ENCODE measurements at places on chromosomes 7 and 10.

- no peak for DNase-seq
Measured at GRCh38 chr7:30630986-30631385, 36.3 kb downstream of the GARS1 start.

- DNase-seq, result no peak
Measured at GRCh38 chr10:97538411-97538810, 34.2 kb upstream of the ANKRD2 start.

DNA sequence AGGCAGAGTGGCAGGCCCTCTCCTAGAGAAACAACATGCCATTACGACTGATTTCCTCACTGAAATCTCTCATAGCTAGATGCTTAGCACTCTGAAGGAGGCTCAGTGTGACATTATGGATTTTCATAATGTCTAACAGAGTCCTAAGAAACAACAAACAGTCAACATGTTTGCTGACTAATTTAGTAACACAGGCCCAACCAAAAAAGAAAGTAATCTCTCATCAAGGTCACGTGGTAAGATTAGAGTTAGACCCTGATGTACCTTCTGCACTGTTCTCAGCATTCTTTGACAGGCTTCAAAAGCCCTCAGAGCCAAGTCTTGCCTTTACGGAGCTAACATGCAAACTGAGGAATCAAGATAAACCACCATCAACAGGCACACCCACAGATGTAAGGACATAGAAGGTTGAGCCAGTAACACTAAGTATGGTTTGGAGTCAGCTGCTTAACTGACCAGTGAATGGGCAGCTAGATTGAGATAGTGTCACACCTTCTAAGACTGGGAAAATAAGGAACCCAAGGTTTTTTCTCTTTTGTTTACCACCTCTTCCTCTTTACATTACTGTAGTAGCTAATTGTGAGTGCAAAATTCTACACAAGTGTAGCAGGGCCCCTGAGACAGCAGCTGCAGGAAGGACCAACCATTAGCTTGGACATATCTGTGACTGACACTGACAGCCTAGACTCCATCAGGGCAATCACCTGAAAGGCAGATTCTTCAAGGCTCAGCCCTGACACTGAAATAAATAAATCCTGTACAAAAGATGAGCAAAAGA is 15.3 kb upstream of the KCNIP2 start:
- DNase-seq, result no peak

- DNase-seq, result no peak
Measured at GRCh38 chr10:90945491-90946070, 24.7 kb upstream of the ANKRD1 start.

DNA sequence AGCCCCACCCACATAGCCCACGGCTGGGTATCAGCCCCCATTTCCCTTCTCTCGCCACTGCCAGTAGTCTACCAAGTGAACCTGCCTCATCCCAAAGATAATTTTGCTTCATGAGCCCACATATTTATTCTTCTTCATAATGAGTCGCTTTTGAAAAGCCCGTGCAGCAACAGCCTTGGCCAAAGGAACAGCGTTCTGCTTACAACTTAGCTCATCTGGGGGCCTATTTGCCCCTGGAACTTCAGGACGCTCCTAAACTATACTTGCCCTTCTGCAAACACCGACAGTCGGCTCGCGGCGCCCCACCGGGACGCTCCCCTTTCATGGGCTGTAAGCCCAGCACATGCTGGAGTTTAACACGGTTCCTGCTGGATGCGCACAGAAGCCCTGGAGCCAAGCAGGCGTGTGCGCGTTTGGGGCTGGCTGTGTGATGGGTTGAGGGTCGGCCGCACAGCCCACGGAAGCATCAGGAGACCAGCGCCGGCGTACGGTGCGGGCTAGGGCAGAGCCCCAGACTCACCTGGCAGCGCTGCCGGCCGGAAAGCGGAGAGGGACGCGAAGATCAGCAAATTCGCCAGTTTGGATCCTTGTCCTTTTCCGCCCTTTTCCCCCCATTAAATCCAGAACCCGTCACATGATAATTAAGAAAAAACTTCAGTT is 370 bp downstream of the TMEM60 start:
- DNase-seq, result no peak

- DNase-seq, result no peak
Measured at GRCh38 chr10:78575400-78575799, 493.4 kb upstream of the ZMIZ1 start.

DNA sequence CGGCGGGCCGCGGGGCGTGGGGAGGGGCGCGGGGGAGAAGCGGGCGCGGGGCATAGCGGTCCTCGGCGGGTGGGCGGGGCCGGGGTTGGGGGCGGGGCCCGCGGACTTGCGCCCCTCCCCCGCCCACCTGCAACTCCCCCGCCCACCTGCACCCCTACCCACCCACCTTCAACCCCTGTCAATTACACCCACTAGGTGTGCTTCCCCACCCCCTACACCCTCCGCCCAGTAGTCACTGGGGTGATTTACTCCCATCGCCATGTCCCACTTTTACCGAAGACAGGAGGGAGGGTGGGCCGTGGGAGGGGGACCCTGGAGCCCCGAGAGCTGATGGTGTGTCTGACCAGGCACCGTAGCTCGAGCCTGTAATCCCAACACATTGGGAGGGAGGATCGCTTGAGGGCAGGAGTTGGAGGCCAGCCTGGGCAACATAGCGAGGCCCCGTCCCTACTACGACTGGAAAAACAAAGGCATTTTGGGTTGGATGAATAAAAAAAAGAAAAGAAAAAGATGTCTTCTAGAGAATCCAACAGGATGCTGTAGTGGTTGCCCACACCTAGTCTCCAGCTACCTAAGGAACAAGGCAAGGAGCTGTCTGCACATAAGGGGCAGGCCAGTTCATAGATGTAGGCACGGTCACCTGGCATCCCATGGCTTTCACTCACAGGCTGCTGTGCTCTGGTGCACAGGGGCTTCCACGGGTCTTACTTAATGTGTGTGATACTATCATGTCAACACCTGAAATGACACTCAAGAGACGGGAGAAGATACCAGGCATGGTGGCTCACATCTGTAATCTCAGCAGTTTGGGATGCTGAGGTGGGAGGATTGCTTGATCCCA is 761 bp downstream of the KCTD7 start:
- no peak for DNase-seq

DNA sequence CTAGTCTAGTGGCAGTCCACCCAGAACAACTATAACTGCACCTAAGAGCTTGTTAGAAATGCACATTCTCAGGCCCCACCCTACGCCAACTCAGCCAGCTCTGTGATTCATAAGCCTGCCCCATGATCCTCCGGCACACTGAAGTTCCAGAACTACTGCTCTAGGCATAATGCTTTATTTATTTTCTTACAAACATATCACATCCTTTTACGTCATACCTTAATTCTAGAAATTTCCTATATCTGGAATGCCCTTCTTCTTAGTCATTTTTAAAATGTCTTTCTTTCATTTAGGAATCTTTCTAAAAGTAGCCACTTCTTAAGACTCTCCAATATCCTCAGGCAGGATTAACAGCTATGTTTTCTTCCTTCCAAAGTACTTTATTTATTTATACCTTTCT is 480.1 kb downstream of the INHBA start:
- DNase-seq, result no peak

DNA sequence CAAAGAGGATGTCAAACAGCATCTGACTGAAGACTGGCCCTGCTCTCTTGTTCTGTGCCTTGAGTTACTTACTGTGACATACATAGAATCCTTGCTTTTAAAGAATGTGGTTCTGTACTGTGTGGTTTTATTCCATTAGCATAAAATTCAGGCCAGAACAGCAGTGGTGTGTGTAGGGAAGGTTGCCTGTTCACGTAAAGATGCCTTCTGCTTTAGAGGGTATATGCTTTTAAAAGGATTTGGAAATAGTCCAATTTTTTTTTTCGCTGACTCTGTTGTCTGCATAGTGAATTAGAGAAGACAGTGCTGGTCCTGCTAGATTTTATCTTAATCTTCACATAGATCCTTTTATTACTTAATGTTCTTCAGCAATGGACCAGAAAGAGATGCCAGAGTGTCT is 470.8 kb upstream of the SEMA3A start:
- DNase-seq, result no peak

- no peak for DNase-seq
Measured at GRCh38 chr7:75823198-75823910, 9.7 kb upstream of the CCL24 start.

DNA sequence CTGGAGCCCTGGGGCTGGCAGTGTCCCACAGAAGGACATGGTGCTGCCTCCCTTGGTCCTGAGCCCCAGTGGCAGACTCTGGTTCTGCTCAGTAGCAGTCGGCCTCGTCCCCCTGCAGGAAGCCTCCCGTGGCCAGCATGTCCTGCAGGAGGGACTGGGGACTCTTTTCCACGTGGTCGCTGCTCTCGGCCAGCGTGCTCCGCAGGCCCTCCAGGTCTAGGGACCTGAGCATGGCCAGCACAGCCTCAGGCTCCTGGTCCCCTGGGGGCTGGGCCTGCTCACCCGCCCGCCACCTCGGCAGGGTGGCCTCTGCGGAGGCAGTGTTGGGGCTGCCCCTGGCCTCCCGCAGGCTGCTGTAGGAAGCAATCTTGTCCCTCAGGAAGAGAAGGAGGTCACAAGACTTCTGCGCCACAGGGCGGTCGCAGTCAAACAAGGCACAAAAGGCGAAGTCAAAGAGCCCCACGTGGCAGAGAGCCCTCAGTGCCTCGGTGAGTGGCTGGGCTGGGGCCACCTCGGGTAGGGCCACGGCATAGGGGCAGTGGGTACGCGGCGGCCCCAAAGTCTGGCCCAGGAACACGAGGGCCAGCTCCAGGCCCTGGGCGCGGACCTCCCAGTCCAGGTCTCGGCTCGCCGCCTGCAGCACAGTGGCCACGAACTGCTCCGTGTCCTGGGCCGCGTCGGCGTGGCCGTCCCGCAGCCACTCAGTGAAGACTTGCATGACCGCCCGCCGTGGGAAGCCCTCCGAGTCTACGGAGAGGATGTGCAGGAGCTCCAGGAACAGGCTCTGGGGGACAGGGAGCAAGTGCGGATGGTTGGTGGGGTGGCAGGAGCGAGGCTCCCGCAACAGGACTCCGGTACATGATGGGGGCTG is 17.1 kb downstream of the BRAT1 start:
- DNase-seq, result no peak

- DNase-seq, result no peak
Measured at GRCh38 chr10:22637491-22637890, 76.9 kb downstream of the PIP4K2A start.

DNA sequence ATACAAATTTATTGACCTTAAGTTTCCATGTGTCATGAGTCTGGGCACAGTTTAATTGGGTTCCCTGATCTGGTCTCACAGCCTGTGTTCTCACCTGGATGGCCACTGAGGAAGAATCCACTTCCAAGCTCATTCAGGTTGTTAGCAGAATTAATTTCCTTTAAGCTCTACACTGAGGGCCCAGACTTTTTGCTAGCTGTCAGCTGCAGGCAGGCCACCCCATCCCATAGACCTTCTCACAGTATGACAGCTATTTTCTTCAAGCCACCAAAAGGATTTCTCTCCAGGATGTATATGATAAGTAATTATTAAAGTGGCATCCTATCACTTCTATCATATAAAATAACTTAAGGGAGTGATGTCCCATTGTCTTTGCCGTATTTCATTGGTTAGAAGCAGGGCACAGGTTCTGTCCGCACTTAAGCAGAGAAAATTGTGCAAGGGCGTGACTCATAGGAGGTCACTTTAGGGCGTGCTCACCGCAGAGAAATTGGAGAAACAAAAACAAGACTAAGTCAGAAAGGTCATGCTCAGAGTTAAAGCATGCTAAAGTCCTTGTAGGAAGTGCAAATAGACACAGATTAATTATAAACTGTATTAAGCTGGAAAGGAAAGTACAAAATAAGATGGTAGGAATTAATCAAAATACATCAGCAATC is 109.9 kb downstream of the AHR start:
- no peak for DNase-seq

- DNase-seq, result no peak
Measured at GRCh38 chr7:104482362-104483037, 154.1 kb downstream of the LHFPL3 start.

- no peak for DNase-seq
Measured at GRCh38 chr10:132446195-132446581, 49.2 kb downstream of the PWWP2B start.

Measured in stimulated activated effector memory CD8-positive, alpha-beta T cell treated with anti-CD3 and anti-CD28 coated beads, Interleukin-12 subunit alpha, Interleukin-12 subunit beta, amount 100 ng/mL, for 72 hours (primary cell).